Activated T-helper 2 cell treated with anti-CD3 and anti-CD28 coated beads, Interferon-gamma antibody, Interleukin-2, Interleukin-4, amounts not matched to agents 10 μg/mL and 5 μg/mL and 100 μg/mL, durations not matched to agents 14 hours and 24 hours and 36 hours (primary cell): ENCODE measurements at places on chromosomes 4 and X. TPM values are rescaled to one million over a fixed set of nuclear protein-coding genes. Genes with fewer than 3 reads are reported as not detected.

DNA sequence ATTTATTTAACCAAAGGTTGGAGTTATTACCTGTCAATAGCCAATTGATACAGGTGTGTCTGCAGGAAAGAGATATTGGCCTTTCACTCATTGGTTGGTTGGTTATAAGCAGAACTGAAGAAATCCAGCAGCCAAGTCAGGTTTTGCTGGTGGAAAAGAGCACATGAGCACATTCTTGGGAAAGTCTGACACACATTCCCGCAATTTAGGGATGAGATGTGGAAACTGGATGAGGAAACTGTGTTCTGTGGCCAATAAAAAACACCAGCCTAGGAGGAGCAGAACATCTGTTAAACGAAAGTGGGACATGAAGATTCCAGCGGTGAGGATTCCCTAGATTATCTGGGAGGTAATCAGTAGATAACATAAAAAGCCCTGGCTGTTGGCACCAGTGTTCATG, 567.4 kb upstream of the CPEB2 start:
- H3K27me3 ChIP-seq: no peaks in the 10 kb centered on the region
- H3K4me3 ChIP-seq: no peak overlapping the region
- no peak overlapping the region for H3K27ac ChIP-seq
- DNase-seq: no peak
- no peaks in the 10 kb centered on the region for H3K36me3 ChIP-seq

- DNase-seq: no peak
- H3K27ac ChIP-seq: no peak overlapping the region
- no peaks in the 10 kb centered on the region for H3K4me1 ChIP-seq
- no peaks in the 10 kb centered on the region for H3K27me3 ChIP-seq
- H3K36me3 ChIP-seq: no peaks in the 10 kb centered on the region
- H3K4me3 ChIP-seq: no peak overlapping the region
Observed at GRCh38 chrX:108415891-108416290, 22.3 kb downstream of the COL4A6 start.

Gene C4orf33
- total RNA-seq: 7.1 and 9.2 TPM in 2 replicates

DNA sequence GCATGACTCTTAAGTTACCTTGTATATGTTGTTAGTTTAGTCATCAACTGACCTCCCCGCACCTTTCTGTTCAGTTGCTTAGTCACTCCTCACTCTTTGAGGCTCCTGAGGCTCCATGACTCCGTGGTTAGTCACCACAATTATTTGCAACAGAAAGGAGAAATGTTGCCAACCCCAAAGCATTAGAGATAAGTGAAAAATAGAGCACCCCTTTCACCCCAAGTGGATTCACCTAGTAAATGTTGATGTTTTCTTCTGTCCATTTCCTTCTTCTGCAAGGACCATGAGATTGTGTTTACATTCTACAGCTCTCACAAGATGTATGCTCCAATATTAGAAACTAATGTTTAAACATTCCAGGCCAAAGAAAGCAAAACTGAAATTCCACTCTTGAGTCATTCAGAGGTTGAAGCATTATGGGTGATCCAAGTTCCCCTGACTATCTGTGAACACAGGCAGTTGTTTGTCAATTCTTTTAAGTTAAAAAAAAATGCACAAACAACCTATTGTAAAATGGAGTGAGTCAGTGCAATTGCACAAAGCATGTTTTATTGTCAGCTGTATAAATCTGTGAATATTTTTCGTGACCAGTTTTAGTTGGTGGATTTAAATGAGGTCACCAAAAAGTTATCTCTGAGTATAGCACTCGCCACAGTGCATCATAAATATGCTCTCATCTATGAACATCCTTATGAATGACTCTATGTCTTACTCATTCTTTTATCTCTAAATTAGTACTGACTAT, 552.4 kb upstream of the MAGEB2 start:
- no peaks in the 10 kb centered on the region for H3K36me3 ChIP-seq
- H3K27me3 ChIP-seq: no peaks in the 10 kb centered on the region
- no peak for DNase-seq
- H3K27ac ChIP-seq: no peak overlapping the region
- no peak overlapping the region for H3K4me3 ChIP-seq

Gene NSDHL
- 25.9 and 26.7 TPM in 2 replicates for total RNA-seq

DNA sequence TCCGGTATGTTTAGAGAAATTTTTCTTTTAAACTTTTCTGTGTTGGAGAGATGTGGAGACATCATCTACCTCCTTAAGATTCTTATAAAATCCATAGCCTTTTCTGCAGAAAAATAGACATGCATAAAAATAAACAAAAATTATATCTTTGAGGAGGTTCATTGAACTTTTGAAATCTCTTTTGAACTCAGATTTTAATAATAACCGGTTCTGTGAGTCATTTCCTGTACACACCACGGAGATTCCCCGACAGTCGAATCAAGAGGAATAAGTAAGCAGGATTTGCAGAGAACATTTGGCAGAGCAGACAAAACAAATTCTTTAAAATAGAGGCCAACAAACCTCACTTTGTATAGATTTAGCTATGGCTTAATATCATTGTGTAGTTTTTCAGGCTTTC, 918.7 kb upstream of the POU3F4 start:
- no peak overlapping the region for H3K27ac ChIP-seq
- no peaks in the 10 kb centered on the region for H3K27me3 ChIP-seq
- H3K4me1 ChIP-seq: no peaks in the 10 kb centered on the region

GRCh38 chr4:177569434-177569833, 127.2 kb upstream of the AGA start:
- no peak overlapping the region for H3K27ac ChIP-seq

Gene ADRA2C
- total RNA-seq: not detected in 2 replicates

- no peaks in the 10 kb centered on the region for H3K4me1 ChIP-seq
- no peak for DNase-seq
- H3K4me3 ChIP-seq: no peak overlapping the region
- no peaks in the 10 kb centered on the region for H3K36me3 ChIP-seq
Observed at GRCh38 chrX:108447303-108447702, 7.7 kb downstream of the COL4A5 start.

- DNase-seq: no peak
- no peak overlapping the region for H3K4me3 ChIP-seq
- peaks cover 4% of the 10 kb centered on the region for H3K27me3 ChIP-seq
Observed at GRCh38 chr4:75876218-75876617, 26.0 kb downstream of the PPEF2 start.

Gene GAGE12F
- total RNA-seq: not detected in 2 replicates

DNA sequence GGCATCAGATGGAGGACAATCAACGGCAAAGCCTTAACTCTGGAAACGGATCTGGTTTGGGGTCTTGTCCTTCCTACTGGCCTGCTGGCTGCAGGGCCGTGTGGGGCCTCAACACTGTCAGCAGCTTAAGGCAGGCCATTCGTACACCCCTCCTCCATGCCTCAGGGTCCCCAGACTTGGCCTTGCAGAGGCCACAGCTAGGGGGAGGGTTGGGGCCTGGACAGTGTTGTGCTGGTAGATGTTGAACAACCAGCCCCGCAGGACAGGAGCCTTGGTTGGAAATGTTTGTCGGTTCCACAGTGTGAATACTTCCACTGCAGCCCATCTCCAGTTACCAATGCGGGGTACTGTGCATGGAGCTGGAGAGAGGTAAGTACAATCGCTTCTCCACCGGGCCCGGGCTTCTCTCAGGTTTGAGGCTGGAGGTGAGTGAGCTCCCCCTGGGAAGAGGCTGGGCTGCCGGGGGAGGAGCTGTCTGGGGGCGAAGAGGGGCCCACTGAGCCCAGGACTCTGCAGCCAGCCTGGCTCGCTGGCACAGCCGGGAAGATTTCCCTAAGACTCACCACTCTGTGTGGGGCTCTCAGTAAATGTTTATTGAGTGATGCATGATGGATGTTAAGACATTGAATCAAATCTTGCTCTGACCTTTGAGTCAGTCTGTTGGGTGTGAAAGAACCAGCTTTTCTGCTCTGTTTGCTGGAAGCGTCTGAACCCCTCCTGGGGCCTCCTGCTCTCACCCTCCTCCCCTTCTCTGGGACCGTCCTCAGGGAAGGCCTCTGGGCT, 19.7 kb upstream of the GPR78 start:
- no peaks in the 10 kb centered on the region for H3K36me3 ChIP-seq
- no peak overlapping the region for H3K4me3 ChIP-seq
- no peaks in the 10 kb centered on the region for H3K27me3 ChIP-seq
- no peak overlapping the region for H3K27ac ChIP-seq

DNA sequence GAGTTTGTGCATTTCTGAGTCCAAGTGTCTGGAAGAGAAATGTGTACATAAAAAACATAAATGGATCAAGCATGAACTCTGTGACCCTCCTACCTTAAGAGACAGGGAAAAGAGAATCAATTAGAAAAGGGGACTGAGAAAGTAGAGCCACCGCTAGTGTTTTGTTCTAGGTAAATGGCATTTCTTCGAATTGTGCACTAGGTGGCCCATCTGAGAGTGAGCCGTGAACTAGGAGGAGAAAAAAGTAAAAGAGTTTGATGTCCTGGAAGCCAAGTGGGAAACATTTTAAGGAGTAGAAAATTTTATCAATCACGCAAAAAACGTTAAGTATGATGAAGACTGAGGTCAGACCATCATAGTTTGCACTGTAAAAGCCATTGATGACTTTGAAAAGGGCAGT, 55.1 kb downstream of the NAF1 start:
- no peak overlapping the region for H3K27ac ChIP-seq
- H3K36me3 ChIP-seq: peaks cover 4% of the 10 kb centered on the region
- H3K4me3 ChIP-seq: no peak overlapping the region
- no peaks in the 10 kb centered on the region for H3K27me3 ChIP-seq
- H3K4me1 ChIP-seq: peaks cover 24% of the 10 kb centered on the region

DNA sequence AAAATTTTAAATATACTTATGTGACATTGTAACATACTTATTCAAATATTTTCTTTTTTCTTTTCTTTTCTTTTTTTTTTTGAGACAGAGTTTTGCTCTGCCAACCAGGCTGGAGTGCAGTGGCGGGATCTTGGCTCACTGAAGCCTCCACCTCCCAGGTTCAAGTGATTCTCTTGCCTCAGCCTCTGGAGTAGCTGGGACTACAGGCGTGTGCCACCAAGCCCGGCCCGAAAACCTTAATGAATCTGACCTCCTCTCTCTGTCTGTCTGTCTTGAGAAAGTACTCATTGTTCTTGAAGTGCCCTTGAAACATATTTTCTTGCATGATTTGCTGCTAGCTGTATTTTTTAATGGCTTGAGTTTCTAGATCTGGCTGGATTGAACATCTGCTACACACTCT, 136.8 kb downstream of the ANAPC4 start:
- H3K4me1 ChIP-seq: no peaks in the 10 kb centered on the region
- no peaks in the 10 kb centered on the region for H3K36me3 ChIP-seq
- no peak for DNase-seq

Gene PABPC1L2A
- total RNA-seq: not detected in 2 replicates

- peaks cover 45% of the 10 kb centered on the region for H3K27me3 ChIP-seq
- no peaks in the 10 kb centered on the region for H3K36me3 ChIP-seq
- no peak overlapping the region for H3K4me3 ChIP-seq
Observed at GRCh38 chr4:153799694-153800074, 10.8 kb upstream of the SFRP2 start.

DNA sequence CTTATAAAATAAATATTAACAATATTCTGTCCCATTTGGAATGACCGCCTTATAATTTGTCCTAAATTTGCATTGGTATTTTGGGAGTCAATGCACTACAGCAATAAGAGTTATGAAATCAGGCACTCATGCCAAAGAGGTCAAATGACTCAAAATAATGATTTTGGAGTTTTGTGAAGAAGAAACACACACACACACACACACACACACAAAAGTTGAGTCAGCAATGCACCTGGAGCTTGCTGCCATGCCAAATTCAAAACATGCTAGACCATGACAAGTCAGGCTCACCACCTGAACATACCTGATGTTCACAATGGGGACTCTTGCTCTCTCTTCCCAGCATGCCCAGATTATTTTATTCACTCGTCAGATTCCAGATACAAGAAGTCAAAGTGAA, 56.7 kb downstream of the PROM1 start:
- peaks cover 16% of the 10 kb centered on the region for H3K4me1 ChIP-seq
- H3K27me3 ChIP-seq: peaks cover 8% of the 10 kb centered on the region
- no peak overlapping the region for H3K27ac ChIP-seq
- no peak for DNase-seq
- H3K36me3 ChIP-seq: no peaks in the 10 kb centered on the region

DNA sequence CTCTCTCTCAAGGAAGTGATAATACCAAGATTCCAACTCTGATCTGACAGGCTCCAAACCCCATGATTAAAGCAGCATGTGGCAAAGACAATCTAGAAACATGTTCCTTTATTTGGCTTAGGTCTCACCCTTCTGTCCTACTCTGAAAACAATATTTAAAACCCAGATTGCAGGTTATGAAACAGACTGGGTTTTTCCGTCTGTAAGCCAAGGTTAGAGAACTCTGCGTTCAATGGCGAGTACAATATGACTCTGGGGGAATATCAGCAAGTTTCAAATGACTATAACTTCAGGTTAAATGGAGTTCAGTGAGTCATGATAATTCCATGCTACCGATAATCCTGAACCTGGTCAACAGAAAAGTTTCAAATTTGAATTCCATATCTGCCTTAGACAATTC, 50.8 kb downstream of the ANAPC10 start:
- H3K27me3 ChIP-seq: no peaks in the 10 kb centered on the region
- H3K27ac ChIP-seq: no peak overlapping the region
- peaks cover 19% of the 10 kb centered on the region for H3K36me3 ChIP-seq
- no peak overlapping the region for H3K4me3 ChIP-seq
- no peak for DNase-seq

DNA sequence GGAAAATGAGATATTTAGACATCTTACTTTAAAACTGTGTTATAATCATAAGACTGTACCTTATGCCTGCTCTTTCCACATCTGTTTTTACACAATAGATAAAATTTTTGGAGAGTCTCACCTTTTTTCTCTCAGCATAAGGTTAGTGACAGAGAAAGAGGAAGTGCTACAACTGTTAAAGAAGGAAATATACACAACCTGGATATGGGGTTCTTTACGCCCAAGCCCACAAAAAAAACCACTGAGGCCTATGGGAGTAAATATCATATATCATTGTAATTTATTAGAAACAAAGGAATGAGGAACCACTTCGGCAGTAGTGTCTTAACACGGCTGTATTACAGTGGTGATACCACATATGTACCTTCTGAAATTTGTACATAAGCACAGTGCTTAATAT, 265.9 kb upstream of the GK2 start:
- DNase-seq: no peak
- no peaks in the 10 kb centered on the region for H3K36me3 ChIP-seq
- H3K27ac ChIP-seq: no peak overlapping the region
- H3K4me3 ChIP-seq: no peak overlapping the region
- no peaks in the 10 kb centered on the region for H3K27me3 ChIP-seq

- H3K27me3 ChIP-seq: peaks cover 45% of the 10 kb centered on the region
- no peak for DNase-seq
- no peaks in the 10 kb centered on the region for H3K36me3 ChIP-seq
- peaks cover 11% of the 10 kb centered on the region for H3K4me1 ChIP-seq
Observed at GRCh38 chr4:53905941-53906377, 158.4 kb downstream of the CHIC2 start.
